AG08396 (cell line): ENCODE measurements at places on chromosomes 3 and 15.

DNA sequence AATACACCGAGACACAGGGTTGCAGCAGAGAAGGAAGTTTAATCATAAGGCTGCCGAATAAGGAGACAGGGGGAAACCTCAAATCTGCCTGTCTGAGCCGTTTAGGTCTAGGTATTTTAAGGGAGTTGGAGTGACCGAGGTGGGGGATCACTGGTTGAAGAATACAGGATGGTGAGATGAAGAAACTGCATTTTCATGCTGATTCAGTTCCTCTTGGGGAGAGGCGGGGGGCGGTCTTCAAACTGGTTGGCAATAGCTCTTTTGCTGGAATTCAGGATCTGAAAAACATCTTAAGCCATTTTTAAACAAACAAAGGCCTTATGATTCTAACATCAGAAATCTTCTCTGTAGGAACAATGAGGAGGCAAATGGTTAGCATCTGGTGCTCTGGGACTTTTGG is 699.5 kb upstream of the CFAP20DC start:
- DNase-seq = peak; percentile 36

DNA sequence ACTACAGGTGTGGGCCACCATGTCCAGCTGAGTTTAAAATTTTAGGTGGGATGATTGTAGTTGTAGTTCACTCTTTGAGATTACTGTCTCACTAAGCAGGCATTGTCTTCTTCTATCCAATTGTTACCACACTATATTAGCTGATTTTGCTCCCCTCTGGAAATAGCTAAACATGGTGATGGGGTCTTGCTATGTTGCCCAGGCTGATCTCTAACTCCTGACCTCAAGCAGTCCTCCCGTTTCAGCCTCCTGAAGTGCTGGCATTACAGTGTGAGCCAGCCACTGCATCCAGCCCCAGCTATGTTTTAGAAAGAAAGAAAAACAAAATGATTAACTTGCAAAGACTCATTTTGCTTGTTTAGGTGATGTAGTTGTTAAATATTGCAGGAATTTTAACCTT is 30.6 kb downstream of the YEATS2 start:
- no peak for DNase-seq

GRCh38 chr3:513301-513700 is 316.7 kb downstream of the CHL1 start:
- DNase-seq = no peak

DNA sequence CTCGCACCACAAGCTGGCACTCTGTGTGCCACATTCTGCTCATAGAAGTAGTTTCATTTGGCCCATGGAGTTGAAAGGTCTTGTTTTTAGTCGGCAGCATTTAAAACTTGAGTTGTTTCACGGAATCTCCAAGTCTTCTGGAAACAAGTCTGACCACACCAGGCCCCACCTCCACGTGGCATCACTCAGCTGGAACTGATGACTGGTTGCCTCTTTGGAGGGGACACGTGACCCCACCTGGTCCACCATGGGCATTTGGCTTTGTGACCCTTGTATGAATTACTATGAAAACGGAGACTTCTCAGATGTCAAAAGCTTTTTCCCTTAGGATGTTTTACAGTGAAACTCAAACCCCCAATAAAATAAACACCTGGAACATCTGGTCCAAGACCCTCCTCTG is 74.9 kb downstream of the NTRK3 start:
- no peak for DNase-seq

DNA sequence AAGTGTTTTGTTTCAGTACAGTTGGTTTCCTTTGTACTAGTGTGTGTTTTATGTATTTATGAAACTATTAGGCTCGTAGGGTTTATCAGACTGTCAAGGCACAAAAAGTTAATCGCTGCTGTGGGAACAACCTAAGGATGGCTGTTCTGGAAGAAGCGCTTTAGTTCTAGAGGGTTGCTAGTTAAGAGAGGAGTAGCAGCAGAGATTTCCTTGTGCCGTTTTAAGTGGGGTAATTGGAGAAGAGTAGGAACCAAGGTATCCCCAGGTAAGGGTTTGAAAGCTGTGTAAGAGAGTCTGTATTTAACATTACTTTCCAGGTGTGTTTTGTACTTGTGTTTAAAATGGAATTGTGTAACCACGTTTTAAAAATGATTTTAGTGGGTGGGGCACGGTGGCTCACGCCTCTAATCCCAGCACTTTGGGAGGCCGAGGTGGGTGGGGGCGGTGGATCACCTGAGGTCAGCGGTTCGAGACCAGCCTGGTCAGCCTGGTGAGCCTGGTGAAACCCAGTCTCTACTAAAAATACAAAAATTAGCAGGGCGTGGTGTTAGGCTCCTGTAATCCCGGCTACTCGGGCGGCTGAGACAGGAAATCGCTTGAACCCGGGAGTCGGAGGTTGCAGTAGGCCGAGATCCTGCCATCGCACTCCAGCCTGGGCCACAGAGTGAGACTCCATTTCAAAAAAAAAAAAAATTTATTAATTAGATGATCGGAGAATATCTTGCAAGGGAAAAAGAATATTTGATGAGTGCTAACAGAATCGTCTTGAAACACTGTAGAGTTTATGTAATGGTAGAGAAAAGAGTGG is 2.6 kb downstream of the MORF4L1 start:
- no peak for DNase-seq

- peak; percentile 32 for DNase-seq
Observed at GRCh38 chr15:80934761-80935221, 54.8 kb downstream of the MESD start.

- DNase-seq = peak; percentile 4
Observed at GRCh38 chr3:108552267-108553159, 36.7 kb downstream of the CIP2A start.

DNA sequence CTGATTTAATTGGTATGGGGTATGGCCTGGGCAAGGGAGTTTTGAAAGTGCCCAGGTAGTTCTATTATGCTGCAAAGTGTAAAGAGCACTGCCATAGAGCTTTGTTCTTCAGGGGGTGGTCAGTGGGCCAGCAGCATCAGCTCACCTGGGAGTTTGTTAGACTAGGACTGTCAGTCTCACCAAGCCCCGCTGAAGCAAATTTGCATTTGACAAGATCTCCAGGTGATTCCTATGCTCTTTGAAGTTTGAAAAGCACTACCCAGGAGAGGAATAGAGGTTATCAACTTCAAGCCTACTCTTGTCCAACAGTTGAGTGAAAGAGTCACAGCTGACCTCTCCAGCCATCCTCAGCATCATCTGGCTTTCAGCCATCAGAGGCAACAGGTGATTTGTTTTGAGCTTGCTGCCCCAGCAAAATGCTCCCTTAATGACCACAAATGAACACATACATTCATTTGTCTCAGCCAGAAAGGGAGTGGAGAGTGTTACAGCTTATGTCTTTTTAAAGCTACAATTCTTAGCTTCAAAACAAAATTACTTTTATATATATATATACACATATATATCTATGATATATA is 8.0 kb downstream of the ZSCAN2 start:
- no peak for DNase-seq

- no peak for DNase-seq
Observed at GRCh38 chr3:127483902-127484591, 106.5 kb downstream of the TPRA1 start.

DNA sequence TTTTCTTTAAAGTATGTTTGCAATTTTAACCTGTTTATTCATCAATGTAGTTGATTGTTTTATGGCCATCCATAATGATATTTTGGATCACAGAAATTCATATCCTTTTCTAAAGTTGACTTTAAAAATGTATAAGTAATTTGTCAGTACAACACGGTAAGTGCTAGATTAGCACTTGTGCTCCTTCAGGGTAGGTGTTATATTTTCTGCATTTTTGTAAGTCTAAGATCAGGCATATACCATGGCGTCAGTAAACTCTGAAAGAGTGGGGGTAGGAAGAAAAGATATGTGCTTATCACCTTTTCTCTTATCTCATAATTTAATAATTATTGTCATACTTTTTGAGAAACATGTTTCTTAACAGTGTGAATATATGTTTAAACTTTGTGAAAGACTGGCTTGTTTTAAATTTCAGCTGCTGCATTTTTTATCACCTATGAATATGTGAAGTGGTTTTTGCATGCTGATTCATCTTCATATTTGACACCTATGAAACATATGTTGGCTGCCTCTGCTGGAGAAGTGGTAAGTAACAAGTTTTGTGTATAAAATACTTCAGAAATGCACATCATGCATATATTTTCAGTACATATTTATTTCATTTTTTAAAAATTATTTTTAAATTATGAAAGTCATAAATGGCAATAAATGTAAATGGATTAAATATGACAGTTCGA is 22.1 kb downstream of the SLC25A26 start:
- no peak for DNase-seq

- DNase-seq = no peak
Observed at GRCh38 chr15:39796601-39797000, 14.0 kb upstream of the FSIP1 start.

GRCh38 chr3:194224471-194225417 is 88.8 kb downstream of the HES1 start:
- DNase-seq = no peak

GRCh38 chr3:82130046-82130445 is 368.6 kb upstream of the GBE1 start:
- no peak for DNase-seq
